ENCODE measurements at places on chromosomes 12 and 14. TPM values are rescaled to one million over a fixed set of nuclear protein-coding genes. Genes with fewer than 3 reads are reported as not detected.
A peak's percentile ranks its signal among the peaks of the same experiment; 100 is the strongest.

- no peak overlapping the region for H3K4me3 ChIP-seq
- peaks cover 13% of the 10 kb centered on the region for H3K4me1 ChIP-seq
- no peak for DNase-seq
- no peak overlapping the region for H3K27ac ChIP-seq
- peaks cover 23% of the 10 kb centered on the region for H3K27me3 ChIP-seq
- H3K36me3 ChIP-seq, result no peaks in the 10 kb centered on the region
These were observed 4.8 kb downstream of the USP44 start for GRCh38 chr12:95546491-95546813.

GRCh38 chr12:125773033-125773640 lies 707.9 kb downstream of the AACS start:
- no peaks in the 10 kb centered on the region for H3K27me3 ChIP-seq
- DNase-seq, result no peak
- no peaks in the 10 kb centered on the region for H3K36me3 ChIP-seq
- no peak overlapping the region for H3K4me3 ChIP-seq
- H3K4me1 ChIP-seq, result no peaks in the 10 kb centered on the region
- no peak overlapping the region for H3K27ac ChIP-seq

DNA sequence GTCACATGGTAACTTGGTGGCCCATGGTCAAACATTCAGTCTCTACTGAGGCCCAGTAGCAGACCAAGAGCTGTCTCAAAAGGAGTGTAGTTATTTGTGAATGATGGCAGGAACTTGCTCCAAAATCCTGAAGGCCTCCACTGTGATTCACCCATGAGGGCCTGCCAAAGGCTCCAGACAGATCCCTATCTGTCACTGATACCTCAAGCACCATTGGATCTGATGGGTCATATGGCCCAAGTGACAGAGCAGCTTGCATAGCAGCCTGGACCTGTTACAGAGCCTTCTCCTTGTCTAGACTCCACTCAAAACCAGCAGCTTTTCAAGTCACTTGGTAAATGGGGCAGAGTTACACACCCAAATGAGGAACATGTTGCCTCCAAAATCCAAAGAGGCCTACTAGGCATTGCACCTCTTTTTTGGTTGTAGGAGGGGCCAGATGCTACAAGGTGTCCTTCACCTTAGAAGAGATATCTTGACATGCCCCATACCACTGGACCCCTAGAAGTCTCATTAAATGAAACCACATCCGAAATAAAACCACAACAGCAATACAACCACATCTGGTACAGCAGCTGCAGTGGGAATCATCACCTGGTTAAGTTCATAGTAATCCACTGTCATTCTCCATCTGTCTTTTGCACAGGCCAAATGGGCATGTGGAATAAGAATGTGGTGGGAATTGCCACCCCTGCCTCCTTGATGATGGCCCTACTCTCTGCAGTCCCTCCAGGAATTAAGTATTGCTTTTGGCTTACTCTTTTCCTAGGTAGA lies 150.4 kb upstream of the MAX start:
- no peaks in the 10 kb centered on the region for H3K4me1 ChIP-seq
- no peak for DNase-seq

GRCh38 chr12:59240048-59240447 lies 319.7 kb upstream of the LRIG3 start:
- H3K4me1 ChIP-seq, result no peaks in the 10 kb centered on the region
- no peak for DNase-seq
- no peak overlapping the region for H3K27ac ChIP-seq
- H3K36me3 ChIP-seq, result peaks cover 6% of the 10 kb centered on the region
- no peaks in the 10 kb centered on the region for H3K27me3 ChIP-seq

DNA sequence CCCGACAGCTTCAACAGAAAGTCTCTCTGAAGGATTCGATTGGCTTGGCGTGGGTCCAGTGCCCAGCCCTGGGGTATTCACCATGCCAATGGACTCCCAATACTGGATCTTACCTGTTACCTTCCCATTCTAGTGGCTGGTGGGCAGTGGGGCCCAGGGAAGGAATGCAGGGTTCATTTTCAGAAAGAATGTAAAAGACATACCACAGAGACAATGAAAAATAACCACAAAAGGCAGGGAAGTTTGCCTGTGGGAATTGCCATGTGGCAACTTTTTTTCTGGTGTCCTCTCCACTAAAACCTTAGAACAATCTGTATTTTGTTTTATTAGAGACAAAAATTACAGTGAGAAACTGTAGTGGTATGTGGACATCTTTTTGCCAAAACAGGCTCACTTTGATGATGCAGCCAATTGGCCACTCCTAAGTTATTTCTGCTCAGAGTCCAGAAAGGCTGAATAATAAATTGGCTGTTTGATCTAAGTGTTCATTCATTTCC lies 55.2 kb downstream of the PTGER2 start:
- no peak for DNase-seq
- no peaks in the 10 kb centered on the region for H3K27me3 ChIP-seq
- no peak overlapping the region for H3K4me3 ChIP-seq
- peaks cover 11% of the 10 kb centered on the region for H3K36me3 ChIP-seq
- H3K4me1 ChIP-seq, result peaks cover 9% of the 10 kb centered on the region

GRCh38 chr14:60094306-60094897 lies 2.7 kb downstream of the PCNX4 start:
- H3K36me3 ChIP-seq, result peaks cover 10% of the 10 kb centered on the region
- peak overlapping the region; percentile 93 for H3K4me3 ChIP-seq
- peaks cover 41% of the 10 kb centered on the region for H3K4me1 ChIP-seq
- peak overlapping the region; percentile 98 for H3K27ac ChIP-seq
- peak; percentile 72 for DNase-seq
- peaks cover 3% of the 10 kb centered on the region for H3K27me3 ChIP-seq

- H3K27me3 ChIP-seq, result no peaks in the 10 kb centered on the region
- no peak overlapping the region for H3K27ac ChIP-seq
- no peak for DNase-seq
- H3K4me3 ChIP-seq, result no peak overlapping the region
These were observed 179.0 kb downstream of the SLC15A4 start for GRCh38 chr12:128644664-128645296.

DNA sequence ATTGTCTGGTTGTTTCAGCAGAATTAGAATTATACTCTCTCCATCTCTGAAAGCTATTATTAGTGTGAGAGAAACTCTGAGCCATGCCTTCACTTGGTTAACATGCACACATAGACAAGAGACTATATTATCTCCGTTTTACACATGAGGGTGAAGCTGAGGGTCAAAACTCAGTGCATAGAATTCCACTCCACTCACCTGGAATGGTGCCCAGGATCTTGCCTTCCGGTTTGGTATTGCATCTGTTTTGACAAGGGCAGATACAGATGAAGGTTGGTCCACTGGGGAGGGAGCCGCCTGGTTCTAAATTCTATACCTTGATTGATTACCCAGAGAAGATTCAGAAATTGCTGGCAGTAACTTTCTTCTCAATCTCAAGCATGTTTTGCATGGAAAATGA lies 149.5 kb upstream of the PELI2 start:
- H3K36me3 ChIP-seq, result no peaks in the 10 kb centered on the region
- no peaks in the 10 kb centered on the region for H3K27me3 ChIP-seq
- no peak overlapping the region for H3K27ac ChIP-seq

- H3K27ac ChIP-seq, result no peak overlapping the region
- H3K27me3 ChIP-seq, result peaks cover 2% of the 10 kb centered on the region
These were observed 80.2 kb upstream of the FUT8 start for GRCh38 chr14:65332141-65332871.

The CLEC4E gene
- not detected for total RNA-seq

The FIGNL2 gene
- total RNA-seq, result 0.40 TPM

The WNT5B gene
- total RNA-seq, result not detected

The CABP1 gene
- total RNA-seq, result 0.24 TPM

The LRFN5 gene
- not detected for total RNA-seq

Data from natural killer cell treated with Interleukin-12 subunit alpha and Interleukin-12 subunit beta and Interleukin-15 and Interleukin-18, amount 100 ng/mL, for 72 hours (primary cell).